ENCODE measurements at places on chromosomes 4 and X.

GRCh38 chrX:153378607-153379006 lies 22.5 kb downstream of the PNMA6E start:
- DNase-seq = no peak

GRCh38 chr4:70713453-70714078 lies 8.2 kb upstream of the RUFY3 start:
- no peak for DNase-seq

DNA sequence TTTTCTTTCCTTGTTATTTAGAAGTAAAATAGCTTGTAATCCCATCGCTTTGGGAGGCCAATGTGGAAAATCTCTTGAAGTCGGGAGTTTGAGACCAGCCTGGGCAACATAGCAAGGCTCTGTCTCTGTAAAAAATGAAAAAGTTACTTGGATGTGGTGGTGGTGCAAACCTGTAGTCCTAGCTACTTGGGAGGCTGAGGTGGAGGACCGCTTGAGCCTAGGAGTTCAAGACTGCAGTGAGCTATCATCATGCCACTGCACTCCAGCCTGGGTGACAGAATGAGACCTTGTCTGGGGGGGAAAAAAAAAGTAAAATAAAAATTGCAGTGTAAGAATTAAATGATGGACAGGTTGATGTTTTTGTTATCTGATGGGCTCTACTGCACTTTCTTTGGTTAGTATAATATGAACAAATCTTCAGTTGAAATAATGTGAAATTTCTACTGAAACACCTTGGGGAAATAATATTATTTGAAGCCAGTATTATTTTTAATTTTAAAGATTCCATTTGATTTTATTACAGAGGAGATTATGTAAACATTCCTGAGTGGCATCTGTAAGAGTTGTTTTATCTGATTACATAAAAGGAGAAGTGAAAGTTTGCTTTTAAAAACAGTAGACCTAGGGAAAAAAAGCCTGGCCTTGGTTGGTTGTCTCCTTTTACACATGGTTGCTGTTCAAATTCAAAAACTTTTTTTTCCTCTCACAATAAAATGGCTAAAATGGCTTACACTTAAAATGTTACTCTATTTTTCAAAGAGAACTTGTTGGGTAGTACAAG lies 10.5 kb upstream of the NDUFC1 start:
- DNase-seq = no peak

GRCh38 chr4:133148690-133149363 lies at the start of gene PCDH10:
Gene PCDH10, plus strand, starts transcription at chr4:133149294. Its CDS starts 847 bp downstream, at chr4:133150141.
- peak; percentile 1 for DNase-seq
